Suppressor macrophage treated with lipopolysaccharide for 1 hour (primary cell): ENCODE measurements at places on chromosomes 5 and 9.

DNA sequence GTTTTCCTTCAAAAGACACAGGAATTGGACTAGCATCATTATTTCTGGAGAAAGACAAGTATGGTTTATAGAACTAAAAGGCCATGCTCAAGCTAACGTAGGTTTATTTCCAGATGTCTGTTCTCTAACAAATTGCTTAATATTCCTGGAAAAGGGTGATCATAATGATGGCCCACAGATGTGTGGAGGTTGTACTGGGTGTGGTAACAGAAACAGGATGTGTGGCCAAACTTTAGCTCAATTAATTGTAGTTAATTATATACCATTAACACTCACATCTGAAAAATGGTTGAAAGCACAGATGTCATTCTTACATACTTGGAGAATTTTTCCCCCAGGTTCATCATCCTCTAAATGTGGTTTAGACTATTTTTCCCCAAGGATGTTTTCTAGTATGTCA, 292.7 kb upstream of the RASA1 start:
- DNase-seq: no peak

- no peak for DNase-seq
Observed at GRCh38 chr5:121704291-121704690, 147.4 kb upstream of the FTMT start.

- DNase-seq: peak; percentile 24
Observed at GRCh38 chr5:74056789-74057164, 430.8 kb downstream of the ARHGEF28 start.

DNA sequence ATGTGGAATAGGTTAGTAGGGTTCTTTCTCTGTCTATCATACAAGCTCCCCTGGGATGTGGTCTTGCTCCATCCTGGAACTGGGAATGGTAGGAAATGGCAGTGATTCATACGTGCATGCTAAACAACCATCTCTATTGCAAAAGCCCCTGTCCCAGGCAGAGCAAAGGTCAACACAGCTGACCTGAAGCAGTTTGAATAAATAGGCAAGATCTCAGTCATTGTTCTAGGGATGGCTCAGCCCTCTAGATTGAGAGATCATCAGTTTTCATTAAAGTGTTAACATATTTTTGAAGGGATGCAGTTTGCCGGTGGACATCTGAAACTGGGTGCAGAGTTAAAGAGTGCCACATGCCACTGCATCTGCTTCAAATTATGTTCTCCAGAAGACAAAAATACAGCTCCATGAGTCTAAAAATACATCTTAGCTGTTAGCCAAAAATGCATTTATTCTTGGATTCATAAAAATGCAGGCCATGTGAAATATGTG, 224.1 kb downstream of the ESM1 start:
- DNase-seq: no peak

DNA sequence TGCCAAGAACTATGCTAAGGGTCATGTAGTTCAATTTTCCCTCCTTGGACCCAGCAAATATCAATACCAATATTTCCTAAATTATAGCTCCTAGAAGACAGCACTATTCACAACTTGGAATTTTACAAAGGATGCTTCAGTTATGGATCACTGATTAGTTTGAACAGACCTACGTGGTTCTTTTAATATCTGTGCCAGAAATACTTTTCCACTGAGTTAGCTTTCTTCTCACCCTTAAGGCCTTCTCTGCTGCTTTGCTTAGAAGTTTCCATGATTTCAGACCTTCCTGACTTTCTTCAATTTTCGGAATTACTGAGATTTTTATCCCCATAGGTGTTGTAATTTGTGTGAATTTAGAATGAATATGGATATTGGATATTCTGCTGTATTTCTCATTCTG, 380.4 kb downstream of the PSAT1 start:
- no peak for DNase-seq

DNA sequence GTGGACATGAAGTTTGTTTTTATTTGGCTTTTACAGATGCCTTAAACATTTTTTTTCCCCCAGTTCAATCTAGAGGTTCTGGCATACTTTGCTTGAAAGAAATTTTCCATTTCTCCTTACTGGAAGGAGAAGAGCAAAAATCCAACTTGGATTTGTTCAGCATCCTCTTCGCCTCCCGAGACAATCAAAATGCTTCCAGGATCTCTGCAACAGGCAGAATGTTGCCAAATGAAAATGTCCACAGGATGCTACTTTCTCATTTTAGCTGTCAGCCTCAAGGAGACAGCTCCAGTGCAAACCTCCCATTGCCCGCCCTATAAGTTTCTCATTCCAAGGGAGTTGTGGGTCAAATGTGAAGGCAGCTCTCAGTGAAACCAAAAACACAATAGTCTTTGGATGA, 1972.1 kb downstream of the MAT2B start:
- no peak for DNase-seq

GRCh38 chr5:172868924-172869591, 35.0 kb downstream of the ERGIC1 start:
- DNase-seq: peak; percentile 92

GRCh38 chr9:70261131-70261870, 2.5 kb downstream of the SMC5 start:
- DNase-seq: no peak

GRCh38 chr5:31770132-31770720, 131.3 kb downstream of the PDZD2 start:
- DNase-seq: no peak

DNA sequence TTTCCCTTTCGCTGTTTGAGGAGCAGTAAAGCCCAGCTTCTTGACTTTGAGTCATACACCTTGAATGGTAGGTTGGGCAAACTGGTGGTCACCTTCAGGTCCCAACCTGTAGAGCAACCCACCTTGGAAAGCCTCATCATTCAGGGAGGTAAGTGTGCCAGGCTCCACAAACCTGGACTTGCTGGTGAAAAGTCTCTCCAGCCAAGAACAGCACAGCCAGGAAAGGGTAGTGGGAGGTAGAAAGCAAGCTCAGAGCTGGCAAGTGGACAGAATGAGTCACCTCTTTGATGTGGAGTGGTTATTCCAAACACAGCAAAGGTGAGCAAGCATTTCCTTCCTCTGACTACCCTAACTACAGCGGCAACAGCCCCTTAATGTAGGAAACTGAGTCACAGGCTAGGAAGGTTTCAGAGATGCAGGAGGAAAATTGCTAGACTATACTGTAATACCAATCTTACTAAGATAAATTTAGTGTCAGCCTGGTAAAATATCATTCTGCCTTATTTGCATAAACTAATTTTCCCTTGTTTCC, 117.5 kb upstream of the MTAP start:
- DNase-seq: no peak

DNA sequence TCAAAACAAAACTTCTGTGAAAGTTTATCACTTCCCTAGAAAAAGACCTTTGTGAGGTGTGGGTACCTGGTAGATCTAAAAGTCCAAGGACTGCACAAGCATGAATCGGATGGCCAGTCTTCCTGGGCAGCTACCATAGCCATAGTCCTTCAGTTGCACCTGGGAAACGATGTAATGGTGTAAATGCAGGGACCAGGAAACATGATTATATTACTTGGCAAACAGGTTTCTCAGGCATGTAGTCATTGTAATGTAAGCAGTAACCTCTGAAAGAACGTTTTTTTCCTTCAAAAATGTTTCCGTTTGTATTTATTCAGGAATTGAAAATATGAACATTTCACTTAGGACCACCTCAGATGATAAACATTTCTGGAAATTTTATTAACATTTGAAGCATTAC, 433.4 kb downstream of the DTWD2 start:
- DNase-seq: no peak

DNA sequence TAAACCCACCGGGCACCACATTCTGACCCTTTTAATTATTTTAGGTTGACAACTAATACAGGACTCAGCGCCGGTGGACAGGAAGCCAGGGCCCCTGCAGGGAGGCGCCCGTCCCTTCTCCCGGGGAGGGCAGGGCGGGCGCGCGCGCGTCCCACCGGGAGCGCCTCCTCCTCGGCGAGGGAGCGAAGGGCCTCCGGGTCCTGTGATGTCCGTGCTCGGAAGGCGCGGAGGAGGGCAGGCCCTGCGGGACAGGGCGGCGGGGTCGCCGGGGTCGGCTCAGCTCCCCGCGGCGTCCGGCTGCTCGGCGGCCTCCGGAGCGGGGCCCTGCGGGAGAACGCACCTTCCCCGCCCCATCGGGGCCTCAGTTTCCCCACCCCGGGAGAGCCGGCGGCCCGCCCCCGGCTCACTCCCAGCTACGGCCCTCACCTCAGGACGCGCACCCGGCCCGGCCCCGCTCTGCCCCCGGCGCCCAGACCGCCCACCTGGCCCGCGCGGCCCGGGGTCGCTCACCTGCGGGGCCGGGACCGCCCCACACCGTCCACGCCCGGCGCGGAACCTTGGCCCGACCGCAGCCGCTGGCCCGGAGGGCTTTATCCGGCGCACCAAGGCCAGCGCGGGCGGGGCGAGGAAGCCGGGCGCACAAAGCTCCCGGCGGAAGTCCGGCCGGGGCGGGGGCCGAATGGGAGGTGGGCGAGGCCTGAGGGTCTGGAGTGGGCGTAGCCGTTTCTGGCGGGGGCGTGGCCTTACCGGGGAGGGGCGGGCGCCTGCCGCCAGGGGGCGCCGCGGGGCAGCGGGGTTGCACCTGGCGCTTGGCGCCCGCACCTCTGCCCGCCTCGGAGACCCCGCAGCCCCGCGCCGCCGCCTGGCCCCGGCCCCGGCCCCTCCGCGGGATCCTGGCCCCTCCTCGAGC, at the start of the genes EXD3 and NOXA1:
Gene EXD3 (minus strand): TSS at position 559 of the 910 bp plus-strand sequence. CDS start 27,805 bp downstream, outside the sequence.
Gene NOXA1 (plus strand): TSS at position 790 of the 910 bp plus-strand sequence. CDS start 137 bp downstream, outside the sequence.
- peak; percentile 96 for DNase-seq

- no peak for DNase-seq
Observed at GRCh38 chr9:2583308-2584013, 38.1 kb upstream of the VLDLR start.

DNA sequence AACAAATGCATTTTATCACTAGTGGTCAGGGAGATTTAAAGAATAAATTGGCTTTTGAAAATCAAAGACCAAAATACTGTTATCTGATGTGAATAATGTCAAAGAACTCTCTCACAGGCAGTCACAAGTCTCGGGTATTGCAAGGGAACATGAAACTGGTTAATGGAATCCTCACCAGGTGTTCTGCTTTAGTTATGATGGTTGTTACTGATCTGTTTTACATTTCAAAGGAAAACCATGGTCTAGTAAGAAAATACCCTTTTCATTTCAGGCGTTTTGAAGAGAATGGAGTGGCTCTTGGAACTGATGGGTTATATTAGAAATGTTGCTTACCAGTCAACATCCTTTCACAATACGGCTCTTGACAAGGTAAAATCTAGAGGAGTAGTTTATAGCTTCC, 43.4 kb downstream of the HACD4 start:
- no peak for DNase-seq
